Skin of body (tissue), 3 donors: ENCODE measurements at places on chromosomes 2 and 18. TPM values are rescaled to one million over a fixed set of nuclear protein-coding genes. Genes with fewer than 3 reads are reported as not detected.

SELENOI gene
- total RNA-seq: 30.0 TPM

GRCh38 chr2:112187805-112188596 lies 49.8 kb downstream of the FBLN7 start:
- no peak for DNase-seq

SLC39A6 gene
- total RNA-seq: 102 TPM

GRCh38 chr18:56142001-56142400 lies 496.4 kb downstream of the TXNL1 start:
- DNase-seq: no peak
